ENCODE measurements at places on chromosomes 2 and 18.

DNA sequence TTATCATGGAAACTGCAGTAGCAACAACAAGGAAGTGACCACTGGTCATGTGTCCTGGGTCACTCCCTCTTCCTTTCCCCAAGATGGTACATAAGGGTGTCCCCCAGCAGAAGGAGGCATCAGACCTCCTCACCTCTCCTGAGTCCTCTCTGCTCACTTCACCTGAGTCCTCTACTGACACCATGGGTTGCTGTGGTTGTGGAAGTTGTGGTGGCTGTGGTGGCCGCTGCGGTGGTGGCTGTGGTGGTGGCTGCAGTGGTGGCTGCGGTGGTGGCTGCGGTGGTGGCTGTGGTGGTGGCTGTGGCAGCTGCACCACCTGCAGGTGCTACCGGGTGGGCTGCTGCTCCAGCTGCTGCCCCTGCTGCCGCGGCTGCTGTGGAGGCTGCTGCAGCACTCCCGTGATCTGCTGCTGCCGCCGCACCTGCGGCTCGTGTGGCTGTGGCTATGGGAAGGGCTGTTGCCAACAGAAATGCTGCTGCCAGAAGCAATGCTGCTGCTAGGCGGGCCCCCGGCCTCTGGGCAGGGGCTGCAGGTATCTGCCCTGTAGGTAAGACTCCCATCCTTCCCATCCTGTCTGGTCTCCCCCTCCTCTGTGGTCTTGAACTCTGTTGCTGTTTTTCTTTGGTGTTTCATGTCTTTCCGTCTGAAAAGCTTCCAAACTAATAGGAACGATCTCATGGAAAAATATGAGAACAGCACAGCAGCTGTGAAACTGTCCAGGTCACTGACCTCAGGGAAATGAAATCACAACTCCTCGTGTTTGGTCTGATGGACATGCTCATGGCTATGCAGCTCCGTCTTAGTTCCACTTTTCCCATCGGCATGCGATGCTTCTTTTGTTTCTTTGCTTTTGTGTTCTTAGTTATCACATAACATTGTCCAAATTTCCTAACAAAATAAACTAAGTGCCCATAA is at the start of gene SCYGR4:
TSS of gene SCYGR4 (plus strand) at position 183 of the 915 bp plus-strand sequence. CDS start at position 183, 0 bp downstream.
- DNase-seq = no peak

DNA sequence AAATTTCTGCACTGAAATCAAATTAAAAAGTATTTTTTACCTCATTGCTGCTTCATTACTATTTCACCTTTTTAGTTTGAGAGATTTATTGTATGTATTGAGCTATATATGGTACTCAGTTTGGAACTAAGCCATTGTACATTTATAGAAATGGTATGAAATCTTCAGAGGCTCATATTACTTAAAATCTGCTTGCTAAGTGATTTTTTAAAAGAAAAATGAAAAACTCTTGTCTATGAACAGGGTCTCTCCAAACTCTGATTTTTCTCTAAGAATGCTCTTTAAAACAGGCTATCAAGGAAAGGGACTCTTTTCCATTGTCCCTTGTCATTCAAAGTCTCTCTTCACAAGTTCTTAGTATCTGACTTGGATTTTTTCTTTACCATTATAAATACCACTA is 31.8 kb downstream of the C1D start:
- DNase-seq = no peak

DNA sequence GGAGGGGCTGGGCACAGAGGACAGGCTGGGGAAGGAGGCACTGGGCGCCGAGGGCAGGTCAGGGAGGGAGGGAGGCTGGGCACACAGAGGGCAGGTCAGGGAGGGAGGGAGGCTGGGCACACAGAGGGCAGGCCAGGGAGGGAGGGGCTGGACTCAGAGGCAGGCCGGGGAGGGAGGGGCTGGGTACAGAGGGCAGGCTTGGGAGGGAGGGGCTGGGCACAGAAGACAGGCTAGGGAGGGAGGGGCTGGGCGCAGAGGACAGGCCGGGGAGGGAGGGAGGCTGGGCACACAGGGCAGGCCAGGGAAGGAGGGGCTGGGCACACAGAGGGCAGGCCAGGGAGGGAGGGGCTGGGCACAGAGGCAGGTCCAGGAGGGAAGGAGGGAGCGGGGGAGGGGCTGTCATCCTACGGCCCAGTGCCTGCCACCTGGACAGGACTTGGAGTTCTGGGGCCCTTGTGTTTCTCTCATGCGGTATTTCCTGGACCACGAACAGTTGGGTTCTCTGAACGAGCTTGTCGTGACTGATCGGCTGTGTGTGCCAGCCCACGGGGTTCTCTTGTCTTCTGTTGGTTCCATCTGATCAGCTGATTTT is 46.7 kb upstream of the KCNG2 start:
- no peak for DNase-seq

DNA sequence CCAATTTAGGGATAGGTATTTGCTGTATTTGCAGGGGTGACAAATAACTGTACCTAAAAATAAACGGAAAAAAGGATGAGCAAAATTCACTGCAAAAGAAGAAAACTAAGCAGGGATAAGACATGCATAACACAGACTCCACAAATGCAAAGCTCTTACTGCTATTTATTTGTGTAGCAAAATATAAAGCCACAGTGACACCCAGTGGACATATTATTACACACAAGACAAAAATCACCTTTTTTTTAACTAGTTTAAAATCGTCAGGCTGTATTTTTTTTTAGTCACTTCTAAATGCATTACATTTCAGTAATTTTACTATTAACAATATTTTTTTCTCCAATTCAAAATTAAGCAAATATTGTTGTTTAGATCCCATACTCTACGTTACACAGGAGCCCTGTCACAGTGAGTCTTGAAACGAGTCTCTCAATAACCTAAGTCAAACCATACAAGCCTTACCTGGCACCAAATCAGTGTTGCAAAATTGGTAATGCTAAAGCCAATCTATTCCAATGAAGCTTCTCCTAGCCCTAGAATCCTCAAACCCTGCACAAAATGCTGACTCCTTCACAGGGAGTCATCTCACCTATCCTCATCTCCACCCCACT is 23.7 kb downstream of the METTL4 start:
- DNase-seq = no peak

GRCh38 chr18:23675896-23676295 is 13.2 kb upstream of the ANKRD29 start:
- no peak for DNase-seq

GRCh38 chr2:17589406-17590035 is 49.0 kb downstream of the VSNL1 start:
- no peak for DNase-seq

GRCh38 chr2:167415068-167415467 is 526.8 kb downstream of the XIRP2 start:
- DNase-seq = no peak

DNA sequence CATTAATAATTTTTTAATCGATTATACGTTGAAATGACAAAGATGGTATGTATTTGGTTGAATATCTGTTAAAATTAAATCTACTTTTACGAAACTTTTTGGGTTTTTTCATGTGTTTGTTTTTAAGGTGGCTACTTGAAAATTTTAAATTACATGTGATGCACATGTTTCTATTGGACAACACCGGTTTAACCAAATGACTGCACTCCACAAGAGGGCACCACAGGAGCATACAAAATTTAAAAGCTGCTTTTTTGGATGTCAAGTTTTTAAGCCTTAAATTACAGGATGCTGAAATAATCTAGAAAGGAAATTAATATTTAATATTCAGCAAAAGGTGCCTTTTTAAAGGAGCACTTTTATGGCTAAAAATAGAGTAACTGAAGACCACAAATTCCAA is 98.7 kb downstream of the ACVR1 start:
- DNase-seq = no peak

DNA sequence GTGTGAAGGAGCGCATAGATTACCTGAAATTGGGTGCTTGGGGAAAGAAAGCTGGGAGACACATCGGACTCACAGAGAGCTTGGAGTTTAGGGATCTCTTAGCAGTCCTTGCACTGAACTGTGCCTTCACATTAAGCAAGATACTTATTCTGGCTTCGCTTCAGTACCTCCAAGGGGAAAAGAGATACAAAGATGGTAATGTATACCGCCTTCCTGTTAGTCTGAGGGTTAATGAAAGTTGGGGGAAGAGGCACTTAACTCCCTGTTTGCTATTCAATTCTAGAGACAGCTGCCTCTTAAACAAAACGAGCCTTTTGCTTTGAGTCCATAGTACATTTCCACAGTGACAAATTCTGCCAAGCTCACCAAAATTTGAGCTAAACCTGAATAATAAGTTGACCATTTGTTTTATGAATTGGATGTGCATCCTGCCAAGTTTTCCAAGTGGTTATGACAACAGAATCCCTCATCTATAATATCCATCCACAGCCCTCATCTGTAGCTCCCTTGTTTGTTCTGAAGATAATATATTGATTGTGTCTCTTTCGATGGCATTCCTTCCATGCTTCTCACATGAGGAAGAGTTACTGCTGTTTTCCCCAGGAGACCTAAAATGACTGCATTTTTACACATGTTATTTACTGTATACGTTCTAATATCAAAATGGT is 287.1 kb upstream of the ATP5MC3 start:
- no peak for DNase-seq

DNA sequence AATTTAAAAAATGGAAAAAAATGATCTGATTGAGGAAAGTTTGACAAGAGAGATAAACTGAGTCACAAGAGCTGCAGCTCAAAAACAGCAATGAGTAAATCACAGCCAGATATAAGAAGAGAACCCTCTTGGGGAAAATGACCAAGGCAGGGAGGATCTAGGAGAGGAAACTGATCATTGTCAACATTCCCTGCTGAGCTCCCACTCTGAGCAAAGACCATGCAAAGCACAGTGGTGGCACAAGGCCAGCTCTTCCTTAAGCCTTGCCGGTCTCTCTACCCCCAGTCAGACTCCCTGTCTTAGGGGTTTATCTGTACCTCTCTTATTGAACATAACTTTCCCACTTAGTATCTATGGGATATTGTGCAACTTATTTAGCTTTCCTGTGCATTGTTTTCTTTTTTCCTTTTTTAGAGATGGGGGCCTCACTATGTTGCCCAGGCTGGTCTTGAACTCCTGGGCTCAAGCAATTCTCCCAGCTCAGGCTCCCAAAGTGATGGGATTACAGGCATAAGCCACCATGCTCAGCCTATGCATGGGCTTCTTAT is 54.0 kb upstream of the PPP1CB start:
- DNase-seq = no peak

DNA sequence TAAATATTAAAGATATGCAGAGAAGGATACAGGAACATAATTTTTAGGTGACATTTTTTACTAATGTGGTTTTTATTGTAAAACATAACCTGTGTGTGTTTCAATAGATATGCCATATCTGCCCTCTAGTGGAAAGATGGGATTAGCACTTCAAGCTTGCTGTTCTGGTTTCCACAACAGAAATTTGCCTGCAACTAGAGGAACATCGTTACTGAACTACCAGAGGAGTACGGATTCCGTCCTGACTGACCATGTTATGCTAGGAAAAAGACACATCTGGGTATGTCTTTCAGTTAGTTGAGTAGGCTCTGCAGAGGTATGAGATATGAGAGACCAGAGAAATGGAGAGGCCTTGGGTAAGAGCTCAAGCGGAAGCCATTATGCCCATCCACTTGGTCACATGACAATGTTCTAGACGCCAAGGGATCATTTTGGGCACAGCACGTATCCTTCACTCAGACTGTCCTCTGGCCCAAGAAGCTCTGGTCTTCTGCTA is 104.9 kb downstream of the MBD2 start:
- no peak for DNase-seq

GRCh38 chr18:79186649-79187048 is 117.5 kb downstream of the ATP9B start:
- DNase-seq = no peak

GRCh38 chr2:45494978-45495293 is 116.1 kb downstream of the SRBD1 start:
- DNase-seq = no peak

- DNase-seq = no peak
Measured at GRCh38 chr18:36812678-36813077, 16.1 kb downstream of the TPGS2 start.

GRCh38 chr2:15205562-15205961 is 355.6 kb downstream of the NBAS start:
- no peak for DNase-seq

GRCh38 chr18:12027046-12027445 is 45.7 kb downstream of the IMPA2 start:
- no peak for DNase-seq

Measured in stimulated activated CD8-positive, alpha-beta memory T cell treated with anti-CD3 and anti-CD28 coated beads, Interleukin-15, amount 100 ng/mL, for 4 hours (primary cell).